ENCODE measurements at places on chromosomes 13 and 19.

- DNase-seq, result no peak
Observed at GRCh38 chr19:45094137-45094536, 1.2 kb downstream of the PPP1R37 start.

- DNase-seq, result peak; percentile 87
Observed at GRCh38 chr19:35267818-35268535, 785 bp upstream of the USF2 start.

DNA sequence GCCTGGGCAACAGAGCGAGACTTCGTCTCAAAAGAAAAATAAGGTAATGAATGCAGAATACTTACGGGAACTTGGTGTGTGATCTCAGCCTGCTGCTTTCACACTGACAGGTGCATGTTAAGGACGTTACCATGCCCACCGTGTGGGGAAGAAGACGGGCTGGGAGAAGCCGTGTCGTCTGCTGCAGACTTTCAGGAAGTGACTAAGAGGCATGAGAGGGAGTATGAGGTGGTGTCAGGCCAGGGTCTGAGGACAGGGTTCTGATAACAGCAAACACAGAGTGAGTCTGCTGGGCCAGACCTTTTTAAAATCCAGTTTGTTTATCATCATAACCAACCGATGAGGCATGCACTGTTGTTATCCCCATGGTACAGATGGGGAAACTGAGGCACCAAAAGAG lies 13.6 kb upstream of the GALP start:
- peak; percentile 78 for DNase-seq

DNA sequence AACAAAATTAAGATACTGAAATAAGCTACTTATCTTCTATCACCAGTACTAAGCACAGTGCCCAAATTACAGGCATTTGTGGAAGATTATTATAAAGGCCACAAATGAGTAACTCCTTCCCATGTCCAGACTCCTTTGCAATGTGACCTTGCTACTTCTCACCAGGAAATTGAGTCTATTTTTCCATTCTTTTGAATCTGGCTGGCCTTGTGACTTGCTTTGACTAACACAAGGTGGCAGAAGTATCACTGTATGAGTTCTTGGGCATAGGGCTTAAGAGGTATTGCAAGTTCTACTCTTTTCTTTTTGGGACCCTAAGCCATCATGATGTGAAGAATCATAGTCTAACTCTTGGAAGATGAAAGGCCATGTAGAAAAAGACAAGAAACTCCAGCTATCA lies 49.9 kb downstream of the UGGT2 start:
- DNase-seq, result no peak

DNA sequence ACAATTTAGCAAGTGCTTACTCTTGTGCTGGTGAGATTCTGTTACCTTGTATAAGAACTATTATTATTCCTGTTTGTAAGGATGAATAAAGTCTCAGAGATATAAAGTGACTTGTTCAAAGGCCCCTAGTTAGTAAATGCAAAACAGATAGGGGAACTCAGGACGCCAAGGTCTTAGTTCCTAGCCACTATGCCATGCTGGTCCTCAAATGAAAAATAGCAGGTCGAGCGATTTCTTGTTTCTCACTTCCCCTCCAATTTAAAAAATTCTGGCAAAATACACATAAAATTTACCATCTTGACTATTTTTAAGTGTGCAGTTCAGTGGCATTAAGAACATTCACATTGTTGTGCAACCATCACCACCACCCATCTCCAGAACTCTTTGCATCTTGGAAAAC lies 1.1 kb downstream of the TECR start:
- DNase-seq, result peak; percentile 30

- DNase-seq, result no peak
Observed at GRCh38 chr13:21511849-21512248, 52.7 kb upstream of the ZDHHC20 start.

DNA sequence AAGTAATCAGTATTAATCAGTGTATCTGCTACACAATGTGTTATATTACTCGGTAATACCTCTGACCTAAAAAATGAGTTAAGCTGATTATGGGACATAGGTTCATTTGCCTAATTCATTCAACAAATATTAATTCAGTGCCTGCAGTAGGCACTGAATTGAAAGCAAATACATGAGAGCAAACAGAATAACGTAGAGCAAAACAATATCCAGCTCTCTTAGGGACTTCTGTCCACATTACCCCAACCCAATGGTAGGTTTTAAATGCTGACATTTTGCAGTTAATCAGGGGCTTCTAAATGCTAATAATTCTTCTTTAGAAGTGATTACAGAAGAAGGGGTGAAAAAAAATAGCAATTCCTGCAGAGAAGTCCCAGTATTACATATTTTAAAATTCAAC lies 4.9 kb downstream of the RCBTB2 start:
- no peak for DNase-seq

GRCh38 chr19:32870981-32871451 lies 1.4 kb upstream of the SLC7A9 start:
- no peak for DNase-seq

DNA sequence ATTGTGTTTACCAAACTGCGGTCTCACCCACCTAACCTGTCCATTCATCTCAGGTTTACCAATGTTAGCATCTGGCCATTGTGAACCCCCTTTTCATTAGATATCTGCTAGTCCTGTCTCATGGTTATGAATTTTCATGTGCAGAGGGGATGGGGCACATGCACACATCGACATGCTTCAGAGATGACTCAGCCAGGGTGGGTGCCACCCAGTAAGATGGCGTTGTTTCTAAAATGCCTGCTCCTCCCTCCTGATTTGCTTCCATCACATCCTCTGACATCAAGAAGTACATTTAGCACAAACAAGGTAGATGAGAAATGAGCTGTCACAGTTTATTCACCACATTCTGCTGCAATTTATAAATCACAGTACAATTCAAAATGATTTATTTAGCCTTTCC lies 51.3 kb downstream of the GPALPP1 start:
- DNase-seq, result no peak

DNA sequence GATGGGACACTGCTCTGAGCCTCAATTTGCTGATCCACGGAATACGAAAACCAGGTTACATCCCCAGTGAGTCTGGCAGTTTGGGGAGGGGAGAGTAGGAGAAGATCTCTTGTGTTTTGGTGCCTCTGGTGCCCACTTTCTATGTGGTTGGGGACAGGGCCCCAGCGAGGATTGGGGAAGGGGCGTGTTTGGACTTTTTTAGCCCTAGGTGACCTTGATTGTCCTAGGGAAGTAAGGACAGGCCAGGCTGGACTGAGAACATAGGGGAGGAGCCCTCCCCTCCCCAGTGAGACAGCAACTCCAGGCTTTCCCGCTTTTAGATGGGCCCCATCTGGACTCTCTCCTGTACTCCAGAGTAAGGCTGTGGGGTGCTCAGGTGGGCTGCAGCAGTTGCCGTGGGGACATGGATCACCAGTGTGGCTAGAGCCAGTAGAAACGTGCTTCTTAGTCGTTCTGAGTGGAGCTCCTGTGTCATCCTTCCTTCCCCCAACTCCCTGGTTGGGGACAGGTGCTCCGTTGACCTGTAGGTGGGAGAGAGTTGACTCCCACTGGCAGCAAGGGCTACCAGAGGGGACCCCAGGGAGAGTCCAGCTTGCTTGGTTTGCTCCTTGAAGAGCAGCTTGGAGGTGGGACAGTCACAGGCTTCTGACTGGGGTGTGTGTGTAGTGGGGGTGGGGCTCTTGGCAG lies 4.3 kb downstream of the EGLN2 start:
- DNase-seq, result no peak

- peak; percentile 72 for DNase-seq
Observed at GRCh38 chr19:2475018-2475701, 767 bp upstream of the GADD45B start.

DNA sequence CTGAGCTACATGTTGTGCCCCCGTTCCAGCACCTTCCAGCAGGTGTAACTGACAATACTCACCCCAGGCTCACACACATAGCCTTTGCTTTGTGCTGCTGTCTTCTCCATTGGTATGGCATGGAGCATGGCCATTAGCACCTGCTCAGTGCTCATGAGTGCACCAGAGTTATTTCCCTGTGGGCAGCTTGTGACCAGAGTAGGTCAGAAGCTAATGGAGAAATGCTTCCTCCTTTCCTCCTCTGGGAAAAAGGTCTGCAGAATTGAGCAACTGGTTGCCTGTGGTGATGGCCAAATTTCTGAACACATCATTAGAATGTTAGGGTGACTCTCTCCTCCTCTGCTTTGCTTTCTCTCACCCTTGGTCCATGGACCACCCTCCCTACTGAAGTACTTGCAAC lies 344.5 kb upstream of the TMTC4 start:
- DNase-seq, result no peak

GRCh38 chr19:56642711-56643459 lies at the start of gene SMIM17:
Gene SMIM17, plus strand, starts transcription at chr19:56643159. Its CDS starts 2,509 bp downstream, at chr19:56645668.
- no peak for DNase-seq

- DNase-seq, result no peak
Observed at GRCh38 chr13:82560889-82561288, 1321.4 kb downstream of the SLITRK1 start.

DNA sequence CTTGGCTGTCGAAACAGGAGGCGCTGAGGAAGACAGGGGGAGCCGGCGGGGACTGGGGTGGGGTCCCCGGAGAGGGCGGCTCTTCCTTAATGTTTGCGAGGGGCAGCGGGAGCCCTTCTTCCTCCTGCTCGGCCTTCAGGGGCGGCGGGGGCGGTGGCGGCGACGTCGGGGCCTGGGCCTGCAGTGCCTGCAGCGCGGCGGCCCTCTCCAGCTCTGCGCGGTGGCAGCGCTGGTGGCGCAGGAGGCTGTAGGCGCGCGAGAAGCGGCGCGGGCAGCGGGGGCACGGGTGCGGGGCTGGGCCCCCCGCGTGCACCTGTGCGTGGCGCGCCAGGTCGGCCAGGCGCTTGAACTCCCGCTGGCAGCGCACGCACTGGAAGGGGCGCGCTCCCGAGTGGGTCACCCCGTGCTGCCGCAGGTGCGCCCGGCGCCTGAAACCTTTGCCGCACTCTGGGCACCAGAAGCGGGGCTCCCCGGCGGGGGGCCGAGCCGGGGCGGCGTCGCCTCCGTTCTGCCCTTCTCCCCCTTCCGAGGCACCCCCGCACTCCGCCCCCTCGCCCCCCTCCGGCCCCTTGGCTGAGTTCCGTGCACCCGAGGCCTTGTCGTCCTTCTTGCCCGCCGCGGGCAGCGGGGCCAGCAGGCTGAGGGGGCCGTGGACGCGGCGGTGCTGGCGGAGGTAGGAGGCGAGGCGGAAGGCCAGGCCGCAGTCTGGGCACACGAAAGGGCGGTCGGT lies 2.5 kb downstream of the ZNF579 start:
- DNase-seq, result no peak

- peak; percentile 39 for DNase-seq
Observed at GRCh38 chr19:18317961-18318800, 4.7 kb downstream of the LSM4 start.

GRCh38 chr13:98576200-98576945 lies 534 bp downstream of the STK24 start:
- DNase-seq, result no peak

- DNase-seq, result no peak
Observed at GRCh38 chr13:94178625-94179244, 300.7 kb downstream of the DCT start.

- DNase-seq, result no peak
Observed at GRCh38 chr13:22496803-22497508, 683.8 kb upstream of the SGCG start.

DNA sequence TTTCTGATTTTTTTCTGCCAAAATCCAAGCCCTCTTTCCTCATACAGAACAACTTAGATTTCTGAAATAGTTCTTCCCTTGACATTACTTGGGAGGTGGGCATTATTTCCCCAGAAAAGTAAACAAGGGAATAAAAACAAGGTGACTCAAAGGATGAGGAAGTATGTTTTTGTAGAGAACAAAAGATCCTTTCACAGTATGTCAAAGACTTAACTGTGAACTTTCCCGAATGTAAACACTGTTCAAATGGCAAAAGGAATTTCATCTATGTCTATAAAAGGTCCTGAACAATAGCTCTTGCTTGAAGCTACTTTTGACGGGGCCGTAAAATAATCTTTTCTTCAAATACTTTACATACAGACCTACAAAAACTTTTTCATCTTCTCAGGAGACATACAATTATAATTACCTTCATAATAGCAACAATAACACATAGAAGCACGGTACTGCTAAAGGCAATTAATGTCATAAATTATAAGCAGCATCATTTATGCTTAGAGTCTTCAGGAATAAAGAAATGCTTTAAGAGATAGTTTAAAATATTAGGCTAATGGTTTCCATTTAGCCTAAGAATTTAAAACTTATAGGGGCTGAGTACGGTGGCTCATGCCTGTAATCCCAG lies 191.1 kb downstream of the RGCC start:
- DNase-seq, result no peak

DNA sequence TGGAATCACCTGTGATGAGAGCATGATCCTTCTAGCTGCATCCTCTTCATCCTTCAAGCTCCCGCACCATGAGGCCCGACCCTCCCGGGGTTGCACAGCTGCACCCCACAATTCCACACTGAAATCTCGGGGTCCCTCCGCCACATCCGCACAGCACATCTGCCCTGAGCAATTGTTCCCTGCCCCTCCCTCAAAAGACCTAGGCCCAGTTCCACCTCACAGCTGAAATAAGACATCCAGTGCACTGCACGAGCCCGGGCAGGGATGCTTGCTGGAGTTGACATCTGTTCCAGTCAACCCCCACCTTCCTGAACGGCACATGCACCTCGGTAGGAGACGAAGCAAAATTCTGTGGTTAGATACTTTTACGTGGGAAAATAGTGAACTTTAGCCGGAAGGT lies 14.7 kb upstream of the SOX1 start:
- no peak for DNase-seq

Data from suppressor macrophage (primary cell).